ENCODE measurements at places on chromosomes 12 and 14.

GRCh38 chr12:95208678-95209077, 8.6 kb downstream of the FGD6 start:
- DNase-seq = no peak

DNA sequence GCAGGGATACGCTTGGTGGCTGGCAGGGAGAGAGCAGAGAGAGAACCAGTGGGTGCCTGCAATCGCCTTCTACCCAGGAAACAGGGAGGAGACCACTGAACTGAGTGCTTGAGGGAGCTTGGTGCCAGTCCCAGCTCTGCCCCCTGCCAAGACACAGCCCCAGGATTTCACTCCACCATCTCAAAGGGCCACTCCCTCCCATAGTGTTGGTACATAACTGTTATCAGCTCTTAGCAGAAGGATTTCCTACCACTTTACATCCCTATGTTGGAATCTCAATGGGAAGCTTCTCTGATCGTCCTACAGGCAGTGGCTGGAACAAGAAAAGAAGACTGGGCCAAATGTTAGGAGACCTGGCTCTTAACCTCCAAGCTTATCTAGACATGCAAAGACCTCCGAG, 157.4 kb upstream of the FOXN3 start:
- DNase-seq = no peak

GRCh38 chr12:91490667-91491311, 308.2 kb upstream of the DCN start:
- no peak for DNase-seq

DNA sequence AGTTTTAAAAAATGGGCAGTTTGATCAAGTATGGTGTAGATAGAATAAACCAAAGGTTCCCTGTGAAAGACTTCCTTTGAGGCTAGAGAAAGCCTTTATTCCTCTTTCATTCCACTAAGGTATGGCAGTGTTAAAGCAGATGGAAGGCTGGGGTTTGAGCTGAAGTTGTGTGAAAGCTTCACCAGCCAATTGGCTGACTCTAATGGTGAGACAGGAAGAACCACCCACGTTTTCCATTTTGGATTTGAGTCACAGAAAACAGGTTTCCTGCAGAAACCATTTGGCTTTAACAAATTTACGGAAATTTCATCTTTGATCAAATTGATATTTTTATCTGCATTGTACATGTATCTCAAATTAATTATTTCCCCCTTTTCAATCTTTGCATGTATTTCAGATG, 455.0 kb downstream of the PCNX1 start:
- DNase-seq = no peak

DNA sequence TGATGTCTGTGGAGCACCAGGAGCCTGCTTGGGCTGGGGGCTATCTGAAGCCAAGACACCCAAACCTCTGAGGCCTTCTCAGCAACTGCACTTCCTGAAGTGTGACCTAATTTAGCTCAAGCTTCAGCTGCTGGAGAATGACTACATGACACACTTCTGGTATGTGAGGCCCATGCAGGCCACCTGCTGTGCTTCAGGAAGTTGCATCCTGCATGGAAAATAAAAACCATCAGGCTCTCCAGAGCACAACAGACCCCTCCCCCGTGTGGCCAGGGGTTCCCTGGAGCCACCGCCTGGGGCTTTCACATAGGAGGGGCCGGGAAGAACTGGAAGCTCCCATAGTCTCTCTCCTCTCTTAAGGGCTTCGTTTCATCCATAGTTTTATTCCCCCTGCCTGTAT, 217.7 kb downstream of the SLC15A4 start:
- no peak for DNase-seq

DNA sequence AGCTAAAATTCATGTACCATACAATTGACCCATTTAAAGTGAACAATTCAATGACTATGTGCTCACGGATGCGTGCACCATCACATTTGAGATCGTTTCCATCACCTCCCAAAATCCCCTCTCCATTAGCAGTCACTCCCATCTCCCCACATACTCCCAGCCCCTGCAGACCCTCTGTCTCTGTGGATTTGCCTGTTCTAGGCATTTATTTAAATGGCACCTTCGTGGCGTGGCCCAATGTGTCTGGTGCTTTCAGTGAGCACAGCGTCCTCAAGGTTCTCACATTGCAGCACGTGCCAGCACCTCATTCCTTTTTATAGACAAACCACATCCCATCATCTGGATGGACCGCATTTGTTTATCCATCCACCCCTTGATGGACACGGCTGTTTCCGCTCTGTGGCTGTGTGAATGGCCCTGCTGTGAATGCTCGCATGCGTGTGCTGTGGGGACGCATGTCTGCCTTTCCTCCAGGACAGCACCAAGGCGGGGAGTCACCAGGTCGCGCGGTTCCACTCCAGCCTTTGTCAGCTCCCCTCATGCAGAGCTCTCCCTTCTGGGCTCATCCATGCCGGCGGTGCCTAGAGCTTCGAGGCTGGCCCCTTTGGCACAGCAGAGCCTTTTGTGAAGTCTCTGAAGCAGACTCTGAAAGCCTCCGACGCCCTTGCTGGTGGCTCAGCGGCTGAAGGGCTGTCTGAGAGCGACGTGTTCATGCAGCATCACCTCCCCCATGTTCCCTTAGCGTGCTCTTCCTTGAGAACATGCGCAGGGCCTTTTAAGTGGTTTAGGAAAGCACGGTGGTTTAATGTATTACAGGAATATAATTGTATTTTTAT, 184.4 kb downstream of the KIF26A start:
- DNase-seq = no peak

DNA sequence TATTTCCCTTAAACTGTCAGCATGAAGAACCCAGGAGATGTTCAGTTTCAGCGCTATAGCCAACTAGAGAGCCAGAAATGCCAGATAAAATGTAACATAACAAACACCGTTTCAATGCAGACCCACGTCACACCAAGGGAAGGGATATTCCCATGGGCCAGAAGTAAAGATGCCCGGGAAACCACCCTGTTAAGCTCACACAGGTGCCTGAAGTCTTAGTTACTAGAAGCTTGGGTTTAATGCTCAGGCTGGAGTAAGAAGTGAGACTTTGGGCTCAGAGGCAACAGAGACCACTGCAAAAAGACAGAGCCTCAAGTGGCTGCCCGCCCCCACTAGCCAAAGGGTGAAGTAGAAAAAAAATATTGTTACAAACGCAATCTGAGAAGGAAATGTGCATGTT, 52.3 kb downstream of the SYNE3 start:
- no peak for DNase-seq

GRCh38 chr12:130288691-130289090, 49.0 kb upstream of the PIWIL1 start:
- no peak for DNase-seq

DNA sequence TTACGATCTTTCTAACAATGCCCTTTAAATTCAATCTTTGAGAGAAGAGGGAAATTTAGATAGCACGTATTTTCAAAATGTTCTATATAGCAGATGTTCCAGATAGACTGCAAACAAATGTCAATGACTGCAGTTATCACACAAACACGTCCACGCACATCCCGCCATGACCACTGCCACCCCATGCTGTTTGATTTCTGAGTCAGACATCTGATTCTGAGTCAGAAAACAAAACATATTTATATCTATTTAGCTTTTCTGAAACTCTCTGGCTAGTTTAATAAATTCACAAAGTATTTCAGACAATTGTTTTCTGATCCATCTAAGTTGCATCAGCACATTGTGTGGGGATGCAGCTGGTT, 105.9 kb upstream of the BCAT1 start:
- DNase-seq = no peak

DNA sequence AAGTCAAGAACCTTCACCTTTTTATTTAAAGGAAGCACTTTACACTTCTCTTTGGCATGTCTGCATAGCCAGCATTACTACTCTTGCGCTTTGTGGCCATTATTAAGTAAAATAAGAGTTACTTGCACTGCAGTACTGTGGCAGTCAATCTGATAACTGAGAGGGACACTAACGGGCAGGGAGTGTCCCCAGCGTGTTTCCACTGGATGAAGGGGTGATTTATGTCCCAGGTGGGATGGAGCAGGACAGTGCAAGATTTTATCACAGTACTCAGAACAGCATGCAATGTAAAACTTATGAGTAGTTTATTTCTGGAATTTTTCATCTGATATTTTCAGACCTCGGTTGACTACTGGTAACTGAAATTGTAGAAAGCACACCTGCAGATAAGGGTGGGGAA, 8.1 kb upstream of the M6PR start:
- no peak for DNase-seq

DNA sequence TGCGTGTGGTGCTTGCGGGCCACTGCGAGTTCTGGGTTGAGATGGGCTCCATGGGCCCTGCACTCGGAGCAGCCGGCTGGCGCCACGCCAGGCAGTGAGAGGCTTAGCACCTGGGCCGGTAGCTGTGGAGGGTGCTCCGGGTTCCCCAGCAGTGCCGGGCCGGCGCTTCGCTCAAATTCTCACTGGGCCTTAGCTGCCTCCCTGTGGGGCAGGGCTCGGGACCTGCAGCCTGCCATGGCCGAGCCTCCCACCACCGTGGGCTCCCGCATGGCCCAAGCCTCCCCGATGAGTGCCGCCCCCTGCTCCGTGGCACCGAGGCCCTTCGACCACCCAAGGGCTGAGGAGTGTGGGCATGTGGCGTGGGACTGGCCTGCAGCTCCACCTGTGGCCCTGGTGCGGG, 375.7 kb downstream of the NELL2 start:
- DNase-seq = no peak

DNA sequence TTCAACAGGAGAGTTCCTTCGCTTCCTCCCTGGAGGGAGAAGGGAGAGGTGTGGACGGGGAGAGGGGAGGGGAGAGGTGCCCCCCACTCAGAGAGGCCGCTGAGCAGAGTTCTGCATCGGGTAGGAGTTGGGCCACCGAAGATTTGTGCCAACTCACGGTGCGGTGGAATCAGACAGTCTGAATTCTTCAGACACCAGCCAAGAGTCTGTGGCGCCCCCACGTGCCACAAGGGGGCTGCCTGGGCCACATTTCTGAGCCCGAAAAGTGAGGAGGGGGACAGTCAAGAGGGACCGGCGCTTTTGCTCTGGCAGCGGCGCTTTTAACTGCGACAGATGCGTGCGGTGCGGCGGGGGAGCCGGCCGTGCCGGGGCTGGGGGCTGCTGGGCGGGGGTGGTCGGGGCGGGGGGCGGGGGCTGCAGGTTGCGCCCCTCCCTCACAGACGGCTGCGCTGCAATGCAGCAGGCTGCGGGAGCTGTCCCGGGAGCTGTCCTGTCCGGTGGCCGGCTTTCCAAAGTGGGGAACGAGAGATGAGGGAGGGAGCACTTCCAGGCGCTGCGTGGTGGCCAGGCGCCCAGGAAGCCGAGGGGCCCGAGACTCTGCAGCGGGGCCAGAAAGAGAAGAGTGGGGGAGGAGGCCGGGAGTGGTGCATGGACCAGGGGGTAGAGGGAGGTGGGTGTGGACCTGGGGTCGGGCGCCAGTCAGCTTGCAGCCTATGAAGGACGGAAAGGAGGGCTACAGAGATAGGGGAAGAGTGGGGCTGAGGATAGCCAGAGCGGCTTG, 975 bp upstream of the RTL1 start:
- no peak for DNase-seq

DNA sequence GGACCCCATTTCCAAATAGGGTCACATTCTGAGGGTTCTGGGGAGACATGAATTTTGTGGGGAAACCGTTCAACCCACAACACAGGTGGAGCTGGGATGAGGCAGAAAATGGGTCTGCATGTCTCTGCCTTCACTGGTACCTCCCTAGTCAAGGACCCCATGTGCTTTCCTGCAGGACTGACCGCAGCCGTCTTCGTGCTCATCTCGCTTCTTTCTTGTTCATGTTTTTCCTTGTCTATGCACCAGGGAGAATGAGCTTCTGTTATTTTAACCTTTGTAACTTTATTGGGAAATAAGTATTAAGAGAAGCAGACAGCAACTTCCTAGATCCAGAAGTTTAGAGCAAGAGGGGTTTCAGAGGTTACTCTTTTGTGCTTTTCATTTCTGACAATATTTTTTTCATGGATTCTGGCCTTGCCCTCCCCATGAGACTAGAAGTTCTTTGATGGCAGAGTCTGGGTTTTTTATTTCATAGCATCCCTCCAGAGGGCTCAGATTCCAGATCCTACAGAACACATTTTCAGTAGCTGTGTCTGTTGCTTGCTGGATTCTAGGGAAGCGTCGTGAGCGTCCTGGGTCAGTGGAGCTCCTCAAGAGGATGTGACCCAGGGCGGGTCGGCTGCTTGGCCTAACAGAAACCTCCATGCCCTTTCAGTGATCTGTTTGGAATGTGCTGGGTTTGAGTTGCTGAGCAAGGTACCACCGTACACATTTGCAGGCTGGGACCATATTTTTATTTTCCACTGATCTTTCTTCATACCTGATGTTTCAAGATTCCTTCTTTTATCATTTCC, 104.2 kb downstream of the ADGRD1 start:
- DNase-seq = no peak

DNA sequence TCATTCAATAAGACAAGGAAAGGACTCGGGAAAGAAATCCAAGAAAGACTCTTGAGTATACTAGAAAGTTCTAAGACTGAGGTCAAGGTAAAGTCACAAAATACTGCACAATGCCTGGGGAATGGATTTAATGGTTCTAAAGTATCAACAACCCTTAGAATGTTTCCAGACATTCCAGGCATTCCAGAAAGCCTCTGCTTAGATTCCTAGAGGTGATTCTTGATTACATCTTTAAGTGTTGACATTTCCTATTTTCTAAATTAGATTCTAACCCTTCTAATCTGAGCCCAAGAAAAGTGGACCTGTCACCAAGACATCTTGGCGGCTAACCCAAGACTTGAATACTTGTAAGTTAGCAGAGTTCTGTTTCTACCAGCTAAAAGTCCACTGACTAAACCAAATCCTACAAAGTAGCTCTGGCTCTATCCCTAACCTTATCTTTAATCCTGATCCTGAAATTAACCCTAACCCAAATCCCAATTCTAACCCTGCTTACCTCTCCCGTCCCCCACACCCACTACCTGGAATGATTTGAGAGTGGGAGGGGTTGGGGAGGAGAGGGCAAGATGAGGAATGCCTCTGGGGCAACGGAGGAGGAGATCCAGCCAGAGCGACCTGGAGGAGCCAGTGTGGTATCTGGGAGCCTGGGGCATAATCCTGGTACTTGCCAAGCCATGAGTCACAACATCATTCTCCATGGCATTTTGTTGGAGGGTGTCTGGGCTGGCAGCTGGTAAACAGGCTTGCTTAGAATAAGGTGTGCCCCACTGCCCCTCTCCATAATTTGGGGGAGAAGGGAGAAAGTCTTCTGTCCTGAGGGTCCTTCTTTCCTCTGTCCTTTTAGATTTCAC, 93.4 kb upstream of the HOXC13 start:
- no peak for DNase-seq

DNA sequence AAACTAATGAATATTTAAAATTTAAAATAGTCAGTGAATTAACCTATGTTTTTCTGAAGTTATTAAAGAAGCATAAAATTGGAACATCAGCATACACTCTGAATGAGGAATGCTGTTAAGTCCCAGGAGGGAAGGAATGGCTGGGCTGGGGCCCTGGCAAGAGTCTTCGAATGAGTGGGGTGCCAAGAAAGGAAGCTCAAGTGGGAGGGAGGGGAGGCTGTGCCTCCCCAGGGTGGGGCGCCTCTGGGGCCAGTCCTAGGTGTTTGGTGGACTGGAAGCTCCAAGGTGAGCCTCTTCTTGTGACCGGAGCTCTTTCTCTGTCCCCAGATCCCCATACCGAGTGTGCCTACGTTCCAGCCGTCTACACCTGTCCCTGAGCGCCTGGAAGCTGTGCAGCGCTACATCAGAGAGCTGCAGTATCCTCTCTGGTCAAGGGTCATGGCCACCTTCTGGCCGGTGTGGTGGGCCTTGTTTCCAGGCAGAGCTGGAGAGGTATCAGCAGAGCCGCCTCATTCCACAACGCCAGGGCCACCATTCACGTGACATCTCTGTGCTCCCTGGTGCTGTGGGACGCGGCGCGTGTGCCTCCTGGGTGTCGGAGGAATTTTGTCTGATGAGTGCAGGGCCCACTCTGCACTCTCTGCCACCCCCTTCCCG, 8.5 kb downstream of the VASH1 start:
- DNase-seq = no peak
